Stromal cell of bone marrow (primary cell): ENCODE measurements at places on chromosomes 4 and X.
A peak's percentile ranks its signal among the peaks of the same experiment; 100 is the strongest.

DNA sequence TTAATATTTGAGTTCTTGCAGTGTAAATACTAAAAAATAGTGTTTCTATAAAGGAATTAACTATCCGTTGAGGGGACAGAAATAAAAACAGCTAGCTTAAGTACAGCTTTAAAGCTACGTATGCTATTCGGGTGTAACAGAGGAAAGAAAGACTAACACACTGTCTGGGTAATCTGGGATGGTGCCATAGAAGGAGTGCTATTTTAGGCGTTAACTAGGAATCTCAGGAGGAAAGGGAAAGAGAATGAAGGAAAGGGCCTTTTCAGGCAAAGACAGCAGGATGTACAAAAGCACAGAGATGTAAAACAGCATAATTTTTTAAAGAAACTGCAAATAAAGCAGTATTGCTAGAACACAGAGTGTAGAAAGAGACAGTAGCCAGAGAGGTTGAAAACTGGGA, 161.8 kb downstream of the RAP1GDS1 start:
- no peak for DNase-seq

GRCh38 chr4:54308110-54308509, 79.0 kb downstream of the PDGFRA start:
- no peak for DNase-seq

GRCh38 chr4:158005021-158005420, 167.8 kb downstream of the GASK1B start:
- no peak for DNase-seq

DNA sequence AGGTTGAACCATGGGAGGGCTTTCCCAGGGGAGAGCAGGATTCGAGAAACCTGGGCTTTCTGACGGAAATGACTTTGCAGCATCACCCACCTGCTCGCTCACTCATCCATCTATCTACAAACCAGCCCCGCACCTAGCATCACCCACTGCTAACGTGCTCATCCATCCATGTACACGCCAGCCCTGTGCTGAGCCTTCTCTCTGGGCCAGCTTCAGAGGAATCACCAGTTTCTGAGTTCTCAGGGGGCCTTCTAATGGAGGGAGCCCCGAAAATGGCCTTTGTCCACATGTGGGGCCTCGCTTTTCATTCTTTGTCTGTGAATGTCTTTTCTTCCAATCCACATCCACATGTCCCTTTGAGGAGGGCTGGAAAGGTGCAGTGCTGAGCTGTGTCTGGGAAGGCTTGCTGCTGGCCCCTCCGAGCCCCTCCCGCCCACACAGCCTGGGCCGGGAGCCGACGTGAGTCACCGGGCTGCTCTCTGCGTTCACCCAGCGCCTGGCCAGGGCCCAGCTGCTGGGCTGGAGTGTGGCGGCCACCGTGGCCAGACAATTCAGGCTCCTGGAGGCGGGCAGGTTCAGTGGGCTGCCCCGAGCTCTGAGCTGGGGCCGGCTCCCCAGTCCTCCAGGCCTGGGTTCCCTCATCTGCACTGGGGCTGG, 14.7 kb downstream of the SORCS2 start:
- peak; percentile 88 for DNase-seq

DNA sequence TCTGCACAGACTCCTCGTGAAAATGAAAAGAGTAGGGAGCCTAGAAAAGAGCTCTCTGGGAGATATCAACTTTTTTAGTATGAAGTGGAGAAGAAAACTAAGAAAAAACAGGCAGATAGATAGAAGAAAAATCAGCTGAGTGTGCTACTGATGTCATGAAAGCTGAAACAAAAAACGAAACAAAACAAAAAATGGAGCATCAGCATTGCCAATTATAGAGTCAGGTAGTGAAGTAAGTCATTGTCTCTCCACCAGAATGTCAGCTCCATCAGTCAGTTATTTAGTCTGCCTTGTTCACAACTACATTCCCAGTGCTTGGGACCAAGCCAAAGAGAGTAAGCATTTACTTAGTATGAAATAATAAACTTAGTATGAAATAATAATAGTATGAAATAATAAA, 595.1 kb downstream of the STPG2 start:
- DNase-seq = no peak

GRCh38 chr4:7341491-7342222, 93.1 kb downstream of the PSAPL1 start:
- no peak for DNase-seq

DNA sequence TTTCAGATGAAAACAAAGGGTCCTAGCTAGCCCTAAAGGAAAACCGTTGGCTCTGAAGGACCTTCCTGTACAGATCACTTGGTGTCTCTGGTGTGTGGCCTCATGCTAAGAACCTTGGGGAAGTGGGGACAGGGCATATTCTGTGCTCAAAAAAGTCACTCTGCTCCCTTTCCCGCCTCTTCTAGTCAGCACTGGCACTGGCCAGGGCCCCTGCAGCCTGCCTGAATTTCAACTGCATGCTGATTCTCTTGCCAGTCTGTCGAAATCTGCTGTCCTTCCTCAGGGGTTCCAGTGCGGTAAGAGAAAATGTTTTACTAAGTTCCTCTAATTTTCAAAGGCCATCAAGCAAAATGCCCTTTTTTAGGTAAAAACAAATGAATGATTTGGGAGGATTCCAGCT, 3.4 kb downstream of the CYBB start:
- DNase-seq = no peak

DNA sequence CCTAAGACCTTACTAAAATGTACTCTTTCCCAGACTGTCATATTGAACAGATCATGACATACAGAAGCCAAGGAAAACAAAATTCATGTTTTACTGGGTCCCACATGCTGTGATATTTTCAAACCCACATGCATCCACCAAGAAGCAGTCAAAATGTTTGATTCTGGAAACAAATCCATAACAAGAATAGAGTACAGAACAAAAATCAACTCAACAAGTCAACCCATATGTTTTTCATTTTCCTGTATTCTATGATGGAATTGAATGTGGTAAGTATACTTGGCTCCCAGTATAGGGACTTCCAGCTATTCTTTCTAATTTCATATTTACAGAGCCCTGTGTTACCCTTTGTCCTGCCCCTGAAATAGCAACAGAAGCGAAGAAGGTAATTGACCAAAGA, 106.8 kb downstream of the COL25A1 start:
- no peak for DNase-seq

- DNase-seq = no peak
Measured at GRCh38 chr4:139776235-139776634, 110.6 kb downstream of the MGST2 start.

DNA sequence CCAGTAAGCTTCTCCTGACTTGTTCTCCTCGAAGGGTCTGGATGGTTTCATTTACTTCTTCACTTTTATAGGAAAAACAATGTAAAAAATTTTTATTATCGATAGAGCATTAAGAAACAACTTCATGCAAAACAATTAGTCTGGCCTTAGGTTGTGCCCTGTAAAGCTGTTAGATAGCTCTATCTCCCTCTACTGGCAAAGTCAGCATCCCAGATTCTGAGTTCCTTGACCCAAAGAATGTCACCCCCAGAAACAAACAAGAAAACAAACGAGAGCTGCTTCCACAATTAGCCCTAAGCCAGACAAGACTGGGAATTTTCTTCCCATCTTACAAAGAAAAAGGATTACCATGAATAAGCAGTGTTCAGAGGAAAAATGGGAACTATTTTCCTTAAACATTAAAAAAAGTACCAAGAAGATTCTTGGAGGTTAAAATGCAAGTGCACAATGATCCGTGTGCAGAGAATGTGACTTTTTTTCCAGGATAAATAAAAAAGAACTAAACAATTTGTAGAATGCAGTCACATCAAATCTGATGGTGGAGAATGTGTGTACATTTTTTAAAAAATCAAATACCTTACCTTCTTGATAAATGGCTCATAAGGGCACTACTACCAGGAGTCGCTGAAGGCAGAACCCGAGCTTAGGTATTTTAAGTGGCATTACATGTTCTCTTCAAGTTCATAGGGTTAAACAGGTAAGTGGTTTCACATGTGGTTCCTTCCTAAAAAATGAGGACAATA, 293.2 kb downstream of the FBXO8 start:
- peak; percentile 12 for DNase-seq
